ENCODE measurements at places on chromosomes 5 and 9. TPM values are rescaled to one million over a fixed set of nuclear protein-coding genes. Genes with fewer than 3 reads are reported as not detected.

The FCHO2 gene
- total RNA-seq, result 6.6 TPM

GRCh38 chr5:17178373-17178675, 39.1 kb upstream of the BASP1 start:
- no peaks in the 10 kb centered on the region for H3K36me3 ChIP-seq
- H3K27ac ChIP-seq, result no peak overlapping the region
- H3K4me1 ChIP-seq, result no peaks in the 10 kb centered on the region
- no peak overlapping the region for H3K4me3 ChIP-seq
- no peak for DNase-seq
- H3K27me3 ChIP-seq, result no peaks in the 10 kb centered on the region

GRCh38 chr9:106758911-106759310, 104.1 kb upstream of the ZNF462 start:
- no peak overlapping the region for H3K27ac ChIP-seq
- H3K27me3 ChIP-seq, result no peaks in the 10 kb centered on the region
- H3K4me3 ChIP-seq, result no peak overlapping the region
- DNase-seq, result no peak
- no peaks in the 10 kb centered on the region for H3K36me3 ChIP-seq
- peaks cover 14% of the 10 kb centered on the region for H3K4me1 ChIP-seq

- no peak within 1 kb of the TSS for H3K27ac ChIP-seq
- peak within 1 kb of the TSS; percentile 24 for H3K4me3 ChIP-seq
- DNase-seq, result peak; percentile 76
Observed at GRCh38 chr5:136028782-136029742, at the start of gene TGFBI. Gene TGFBI (plus strand): TSS chr5:136028988. CDS start chr5:136029056, 68 bp downstream.
